ENCODE measurements at places on chromosomes 1 and 21.

DNA sequence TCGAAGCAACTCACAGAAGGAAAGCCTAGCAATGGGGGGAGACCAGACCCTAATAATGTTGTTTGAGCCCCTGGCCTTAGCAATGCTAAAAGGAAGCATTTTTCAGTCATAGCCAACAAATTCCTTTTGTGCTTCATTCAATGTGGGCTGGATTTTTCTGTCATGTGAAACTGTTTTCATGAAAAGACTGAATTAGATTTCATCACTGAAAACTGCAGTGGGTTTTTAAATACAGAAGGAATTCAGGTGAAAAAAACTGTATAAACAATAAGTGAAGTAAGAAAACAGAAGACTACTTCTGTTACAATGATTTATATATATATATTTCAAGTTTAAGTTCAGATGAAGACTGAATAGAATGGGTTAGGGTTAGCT, 204.8 kb downstream of the SMYD3 start:
- no peak for DNase-seq

GRCh38 chr1:91555821-91556531, 55.3 kb downstream of the CDC7 start:
- no peak for DNase-seq

DNA sequence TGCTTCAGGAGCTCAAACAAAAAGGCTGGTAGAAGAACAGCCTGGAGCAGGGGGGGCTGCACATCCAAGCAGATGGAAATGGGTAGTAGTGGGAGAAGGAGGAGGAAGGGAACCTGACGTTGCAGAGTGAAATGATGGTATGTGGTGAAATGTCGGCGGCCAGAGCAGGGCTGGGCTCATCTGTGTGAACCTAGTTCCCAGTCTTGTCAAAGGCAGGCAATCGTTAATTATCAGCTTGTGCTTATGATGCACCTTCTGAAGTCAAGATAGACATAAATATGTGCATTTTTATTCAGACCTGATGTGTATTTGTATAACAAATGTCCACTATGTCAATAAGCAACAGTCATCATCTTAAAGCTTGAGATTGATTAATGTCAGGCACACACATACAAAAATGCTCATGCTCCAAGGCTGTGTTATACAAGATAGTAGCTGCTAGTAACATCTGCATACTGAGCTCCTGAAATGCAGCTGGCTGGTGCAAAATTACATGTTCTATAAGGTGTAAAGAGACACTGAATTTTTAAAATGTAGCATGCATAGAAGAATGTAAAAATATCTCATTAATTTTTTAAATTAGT, 10.6 kb upstream of the ATP6V1G3 start:
- no peak for DNase-seq

DNA sequence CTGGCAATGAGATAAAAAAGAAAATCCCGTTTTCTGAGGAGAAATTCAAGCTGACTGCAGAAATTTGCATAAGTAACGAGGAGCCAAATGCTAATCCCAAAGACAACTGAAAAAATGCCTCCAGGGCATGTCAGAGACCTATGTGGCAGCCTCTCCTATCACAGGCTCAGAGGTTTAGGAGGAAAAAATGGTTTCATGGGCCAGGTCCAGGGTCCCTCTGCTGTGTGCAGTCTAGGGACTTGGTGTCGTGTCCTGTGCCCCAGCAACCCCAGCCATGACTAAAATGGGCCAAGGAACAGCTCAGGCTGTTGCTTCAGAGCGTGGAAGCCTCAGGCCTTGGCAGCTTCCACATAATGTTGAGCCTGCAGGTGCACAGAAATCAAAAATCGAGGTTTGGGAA, 456.5 kb downstream of the DPYD start:
- no peak for DNase-seq

- no peak for DNase-seq
Observed at GRCh38 chr1:161261261-161262235, 3.0 kb downstream of the PCP4L1 start.

- peak; percentile 54 for DNase-seq
Observed at GRCh38 chr1:29453502-29454240, 217.3 kb downstream of the PTPRU start.

DNA sequence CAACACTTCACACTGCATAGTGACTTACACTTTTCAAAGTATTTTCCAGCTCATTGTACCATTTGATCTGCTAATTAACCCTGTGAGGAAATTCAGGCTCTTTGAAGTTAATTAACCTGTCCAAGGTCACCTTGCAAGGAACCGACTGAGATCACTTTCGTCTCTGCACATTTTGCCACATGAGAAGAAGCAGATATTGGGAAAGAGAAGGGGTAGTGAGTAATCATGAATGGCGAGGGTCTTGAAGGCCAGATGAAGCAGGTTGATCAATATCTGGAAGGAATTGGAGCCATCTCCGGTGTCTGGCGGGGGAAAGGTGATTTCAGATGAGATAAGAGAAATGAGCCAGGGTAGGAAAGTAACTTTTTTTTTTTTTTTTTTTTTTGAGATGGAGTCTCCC, 3.4 kb downstream of the APOA2 start:
- DNase-seq, result no peak

- DNase-seq, result no peak
Observed at GRCh38 chr21:46048926-46049889, 48.7 kb upstream of the COL6A2 start.

DNA sequence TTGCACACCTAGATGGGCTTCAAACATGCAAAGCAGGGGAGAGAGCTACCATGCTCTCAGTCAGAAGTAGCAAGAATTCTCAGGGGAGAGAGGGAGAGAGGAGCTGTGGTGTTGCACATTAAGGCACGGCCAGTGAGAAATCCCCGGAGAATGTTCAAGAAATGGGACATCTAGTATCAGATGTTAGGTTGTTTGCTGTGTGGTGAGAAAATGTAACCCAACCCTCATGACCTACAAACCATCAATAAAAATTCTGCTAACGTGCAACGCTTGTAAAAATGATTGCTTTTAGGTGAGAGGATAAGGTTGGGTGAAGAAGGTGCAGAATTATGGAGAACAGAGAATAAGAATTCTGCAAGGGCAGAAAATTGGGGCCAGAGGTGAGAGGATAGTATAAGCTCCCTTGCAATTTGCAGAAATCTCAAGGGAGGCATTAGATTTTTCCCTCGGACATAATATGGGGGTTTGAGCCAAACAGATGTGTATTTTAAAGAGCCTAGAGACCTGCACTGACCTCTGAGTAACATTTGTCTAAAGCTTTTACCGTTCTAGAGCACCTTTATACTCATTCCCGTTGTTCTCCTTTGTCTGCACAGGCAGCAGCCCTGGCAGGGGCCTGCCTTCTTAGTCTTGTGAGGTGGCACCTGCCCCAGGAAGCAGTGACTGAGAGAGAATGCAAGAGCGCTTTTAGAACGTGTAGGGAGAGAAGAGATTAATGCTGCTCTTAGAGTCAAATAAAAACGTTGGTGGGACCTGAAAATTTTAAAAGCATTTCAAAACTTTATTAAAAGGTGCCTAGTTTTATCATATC, 25.4 kb upstream of the KIAA0040 start:
- DNase-seq, result no peak

DNA sequence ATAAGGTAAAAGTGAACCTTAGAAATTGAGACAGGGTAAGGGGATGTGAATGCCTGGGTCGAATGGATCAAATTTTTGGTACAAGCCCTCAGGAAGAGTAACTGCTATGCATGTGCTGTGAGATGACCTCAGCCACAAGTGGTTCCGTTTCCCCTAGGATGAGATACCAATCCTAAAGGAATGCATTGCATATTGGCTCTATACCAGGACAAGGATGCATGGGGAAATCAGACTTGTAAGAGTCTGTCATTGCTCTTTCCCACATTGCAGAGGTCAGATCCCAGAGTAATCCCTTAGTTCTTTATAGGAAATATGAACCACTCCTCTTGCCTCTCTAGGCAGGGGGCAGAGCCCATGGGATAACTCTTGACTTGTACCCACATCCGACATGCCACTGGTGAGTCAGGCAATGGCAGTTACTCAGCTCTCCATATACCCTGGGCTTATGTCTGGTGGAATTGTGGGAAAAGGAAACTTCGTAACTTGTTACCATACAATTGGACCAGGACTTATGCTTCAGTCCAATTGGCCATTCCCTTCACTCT, 428.3 kb upstream of the ZRANB2 start:
- no peak for DNase-seq

DNA sequence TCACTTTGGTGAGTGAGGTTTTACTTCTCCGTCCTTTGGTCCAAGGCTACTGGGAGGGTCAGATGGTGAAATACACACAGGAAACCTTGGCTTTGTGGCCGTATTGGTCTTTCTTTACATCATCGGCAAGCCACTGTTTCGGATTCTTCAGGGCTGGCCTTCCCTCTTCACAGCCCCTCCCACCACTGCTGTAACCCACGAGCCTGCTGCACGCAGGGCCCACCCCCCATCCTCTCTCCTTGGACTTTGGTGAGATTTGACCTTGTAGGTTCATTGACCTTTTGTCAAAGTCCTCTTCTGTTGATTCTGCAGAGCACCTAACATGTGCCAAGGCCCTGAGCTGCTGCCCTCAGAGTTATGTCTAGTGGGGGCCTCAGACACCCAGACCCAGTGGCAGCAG, 328.6 kb downstream of the CAMTA1 start:
- DNase-seq, result no peak

DNA sequence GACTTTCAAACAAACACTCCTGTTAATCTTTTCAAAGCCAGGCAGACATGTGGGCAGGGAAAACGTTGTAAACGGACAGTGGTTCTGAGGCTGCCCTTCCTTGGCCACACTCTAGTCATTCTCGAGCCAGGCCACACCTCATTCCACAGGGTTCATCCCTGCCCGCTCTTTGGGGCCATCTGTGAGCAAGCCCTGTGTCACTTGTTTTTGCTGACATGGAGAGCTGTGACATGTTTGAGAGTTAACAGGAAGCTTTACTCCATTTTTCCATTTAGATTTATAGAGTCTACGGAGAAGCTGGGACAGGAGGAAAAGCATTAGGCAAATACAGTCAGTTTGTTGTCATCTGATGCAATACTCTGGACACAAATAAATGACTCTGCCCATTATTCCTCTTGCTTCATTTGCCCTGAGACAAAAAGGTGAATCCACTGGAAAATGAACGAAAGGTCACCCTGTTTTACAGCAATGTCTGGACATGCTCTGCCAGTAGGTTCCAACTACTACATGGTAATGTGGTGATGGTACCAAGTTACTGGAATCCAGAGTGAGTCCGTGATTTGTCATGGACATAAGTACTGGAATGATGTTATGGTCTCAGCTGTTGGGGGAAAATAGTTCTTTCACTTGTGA, 126.9 kb downstream of the CLIC6 start:
- DNase-seq, result peak; percentile 26

DNA sequence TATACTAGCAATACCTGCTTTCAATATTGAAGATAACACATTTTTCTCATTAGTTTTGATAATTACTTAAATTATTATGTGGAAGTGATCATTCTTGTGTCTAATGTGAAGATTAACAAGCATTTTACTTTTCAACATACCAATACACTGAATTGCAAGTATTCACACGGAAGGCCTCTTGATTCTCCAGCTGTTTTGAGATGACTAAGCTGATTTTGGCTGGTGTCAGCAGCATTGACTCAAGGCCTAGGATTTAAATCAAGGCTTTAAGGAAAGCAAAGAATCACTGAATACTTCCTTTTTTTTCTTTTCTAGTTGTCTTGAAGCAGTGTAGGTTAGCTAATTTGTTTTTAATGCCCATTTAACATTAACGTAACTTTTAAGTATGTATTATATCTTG, 373.7 kb downstream of the SRGAP2C start:
- DNase-seq, result no peak

DNA sequence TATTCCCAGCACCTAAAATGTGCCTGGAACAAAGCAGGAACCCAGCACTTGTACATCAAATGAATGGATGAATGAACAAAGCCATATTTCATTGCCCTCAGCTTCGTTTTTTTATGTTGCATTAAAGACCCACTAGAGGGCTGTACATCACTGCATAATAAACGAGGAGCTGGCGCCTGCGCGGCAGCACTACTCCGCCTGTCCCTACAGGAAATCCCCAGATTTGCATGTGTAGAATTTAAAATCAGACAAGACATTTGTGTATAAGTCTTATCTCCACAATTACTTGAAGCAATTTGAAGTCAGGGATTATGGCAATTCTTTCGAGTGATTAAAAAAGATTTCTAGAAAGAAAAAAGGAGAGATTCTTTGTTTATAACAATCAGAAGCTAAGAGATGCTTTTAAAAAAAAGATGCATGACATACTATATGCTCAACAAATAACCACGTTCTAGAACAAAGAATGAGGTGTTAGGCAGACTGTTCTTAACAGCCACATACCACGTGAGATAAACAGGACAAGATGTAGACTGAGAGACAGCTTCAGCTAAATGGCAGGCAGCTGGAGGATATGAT, 5.4 kb upstream of the NEK2 start:
- peak; percentile 80 for DNase-seq

- DNase-seq, result no peak
Observed at GRCh38 chr1:67978890-67979516, 71.4 kb downstream of the DIRAS3 start.

GRCh38 chr1:101137144-101138126, 99.4 kb upstream of the S1PR1 start:
- no peak for DNase-seq

GRCh38 chr1:154352581-154353459, 27.5 kb downstream of the ATP8B2 start:
- no peak for DNase-seq

Data from NCI-H2029 (cell line).